HL-60 (cell line): ENCODE measurements at places on chromosomes 12 and 14.

DNA sequence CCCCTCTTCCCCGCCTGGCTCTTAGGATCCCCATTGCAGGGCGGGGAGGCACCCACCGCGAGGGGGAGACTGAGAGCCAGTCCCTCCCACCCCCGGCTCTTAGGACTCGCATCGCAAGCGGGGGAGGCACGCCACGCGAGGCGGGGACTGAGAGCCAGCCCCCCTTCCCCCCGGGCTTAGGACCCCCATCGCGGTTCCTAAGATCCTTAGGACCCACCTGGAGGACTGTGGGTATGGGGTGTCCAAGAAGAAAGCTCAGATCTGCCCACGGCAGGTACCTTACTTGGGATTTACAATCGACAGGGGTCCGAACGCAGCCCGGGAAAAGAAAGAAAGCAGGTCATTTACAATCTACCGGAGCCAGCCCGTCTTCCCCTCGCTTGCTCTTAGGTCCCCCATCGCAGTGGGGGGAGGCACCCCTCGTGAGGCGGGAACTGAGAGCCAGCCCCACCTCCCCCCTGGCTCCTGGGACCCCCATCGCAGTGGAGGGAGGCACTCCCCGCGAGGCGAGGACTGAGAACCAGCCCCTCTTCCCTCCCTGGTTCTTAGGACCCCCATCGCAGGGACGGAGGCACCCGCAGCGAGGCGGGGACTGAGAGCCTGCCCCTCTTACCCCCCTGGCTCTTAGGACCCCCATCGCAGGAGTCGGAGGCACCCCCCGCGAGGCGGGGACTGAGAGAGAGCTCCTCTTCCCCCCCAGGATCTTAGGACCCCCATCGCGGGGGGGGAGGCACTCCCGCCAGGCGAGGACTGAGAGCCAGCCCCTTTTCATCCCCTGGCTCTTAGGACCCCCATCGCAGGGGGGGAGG lies 43.7 kb downstream of the DDX11 start:
- DNase-seq: peak; percentile 7

- DNase-seq: no peak
Measured at GRCh38 chr12:92206596-92206995, 61.0 kb upstream of the BTG1 start.

DNA sequence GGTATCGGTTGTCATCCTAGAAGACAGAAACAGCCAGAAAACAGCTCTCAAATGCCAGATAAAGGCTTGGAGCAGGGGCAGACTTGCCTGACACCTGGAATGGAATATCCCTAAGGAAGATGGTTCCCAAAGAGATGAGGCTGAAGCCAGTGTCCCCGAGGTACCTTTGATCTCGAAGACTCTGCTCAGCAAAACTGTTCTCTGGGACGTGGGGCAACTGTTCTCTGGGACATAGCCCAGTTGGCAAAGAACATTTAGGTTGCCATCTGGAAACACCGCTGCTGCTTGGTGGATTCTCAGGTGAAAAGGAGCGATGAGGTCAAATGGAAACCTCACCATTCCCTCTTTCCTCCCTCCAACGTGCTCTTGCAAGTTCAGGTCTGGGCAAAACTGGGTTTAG lies 27.9 kb upstream of the FBXO21 start:
- DNase-seq: no peak

GRCh38 chr14:56065621-56066290 lies 52.5 kb upstream of the PELI2 start:
- DNase-seq: no peak

GRCh38 chr12:132173135-132174014 lies 29.1 kb downstream of the NOC4L start:
- peak; percentile 69 for DNase-seq

GRCh38 chr12:10511756-10512355 lies 6.2 kb downstream of the EIF2S3B start:
- no peak for DNase-seq
